ENCODE measurements at places on chromosomes 1 and 21.

DNA sequence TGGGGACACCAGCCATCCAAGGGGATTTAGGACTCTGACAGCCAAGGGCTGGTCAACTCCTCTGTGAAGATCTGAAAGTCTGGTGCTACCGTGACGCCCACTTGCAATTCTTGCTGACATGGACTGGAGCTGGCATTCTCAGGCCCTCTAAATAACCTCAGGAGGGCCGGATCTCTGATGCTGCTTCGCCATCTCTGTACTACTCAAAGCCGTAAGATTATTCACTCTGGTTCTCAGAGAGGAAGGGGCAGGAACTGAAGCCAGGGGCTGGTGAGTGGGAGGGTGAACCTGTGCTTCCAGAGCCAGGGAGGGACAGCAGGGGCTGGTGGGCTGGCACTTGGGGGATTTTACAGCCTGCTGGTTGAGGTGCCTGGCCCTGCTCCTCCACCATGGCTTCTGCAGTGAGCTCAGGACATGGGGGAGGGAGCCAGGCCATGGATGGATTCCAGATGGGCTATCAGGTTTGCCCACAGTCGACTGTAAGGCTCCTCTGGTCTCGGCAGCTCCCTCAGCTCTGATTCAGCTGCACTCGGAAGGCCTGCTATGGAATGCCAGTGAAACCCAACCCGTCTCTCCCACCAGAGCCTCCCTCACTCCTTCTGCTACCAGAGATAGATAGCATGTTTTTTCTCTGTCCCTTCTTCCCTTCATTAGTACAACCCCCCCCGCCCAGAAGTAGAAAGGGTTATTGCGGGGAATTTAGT, 84.5 kb downstream of the PLXNA2 start:
- DNase-seq: no peak

GRCh38 chr1:114454539-114454938, 56.5 kb downstream of the TRIM33 start:
- no peak for DNase-seq

GRCh38 chr1:186179231-186179630, 195.8 kb downstream of the TPR start:
- DNase-seq: no peak

- no peak for DNase-seq
Observed at GRCh38 chr1:17795081-17795809, 40.1 kb downstream of the ACTL8 start.

- DNase-seq: no peak
Observed at GRCh38 chr1:63009421-63009820, 225.5 kb downstream of the ATG4C start.

- no peak for DNase-seq
Observed at GRCh38 chr1:93597709-93598108, 83.9 kb downstream of the BCAR3 start.

DNA sequence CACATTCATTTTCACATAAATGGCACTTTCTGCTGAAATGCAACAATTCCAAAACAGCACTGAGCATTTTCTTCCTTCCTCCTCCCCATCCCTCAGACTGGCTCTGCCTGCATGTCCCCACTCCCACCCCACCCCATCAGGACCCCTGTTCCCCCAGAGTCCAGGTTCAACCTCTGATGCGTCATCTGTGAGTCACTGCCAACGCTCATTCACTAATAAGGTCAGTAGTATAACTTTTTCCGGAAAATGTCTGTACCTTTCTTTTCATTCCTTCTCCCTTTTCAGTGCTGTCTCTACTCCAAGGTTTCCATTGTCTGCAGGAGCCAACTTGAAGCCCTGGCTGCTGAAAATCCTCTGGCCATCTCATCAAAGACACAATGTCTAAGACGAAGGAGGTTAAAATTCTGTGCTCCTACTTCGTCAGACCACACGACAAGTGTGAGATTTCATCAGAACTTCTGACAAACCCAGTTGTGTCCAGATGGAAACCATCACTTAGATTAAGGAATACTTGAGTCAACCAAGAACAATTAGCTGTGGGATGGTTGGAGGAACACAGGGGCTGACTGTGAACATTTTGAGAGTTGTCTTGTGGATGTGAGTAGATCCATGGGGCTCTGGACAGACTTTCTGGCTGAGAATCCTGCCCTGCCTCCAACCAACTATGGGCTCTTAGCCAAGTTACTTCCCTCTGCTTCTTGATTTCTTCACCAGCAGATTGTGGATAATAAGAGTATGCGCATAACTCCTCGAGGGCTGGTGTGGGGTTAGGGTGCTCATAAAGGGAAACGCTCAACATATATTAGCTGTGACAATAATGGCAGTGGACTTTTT, 35.6 kb upstream of the UTS2 start:
- DNase-seq: no peak

- no peak for DNase-seq
Observed at GRCh38 chr1:208528578-208529240, 284.5 kb upstream of the PLXNA2 start.

- DNase-seq: no peak
Observed at GRCh38 chr1:60936163-60936562, 146.2 kb upstream of the NFIA start.

DNA sequence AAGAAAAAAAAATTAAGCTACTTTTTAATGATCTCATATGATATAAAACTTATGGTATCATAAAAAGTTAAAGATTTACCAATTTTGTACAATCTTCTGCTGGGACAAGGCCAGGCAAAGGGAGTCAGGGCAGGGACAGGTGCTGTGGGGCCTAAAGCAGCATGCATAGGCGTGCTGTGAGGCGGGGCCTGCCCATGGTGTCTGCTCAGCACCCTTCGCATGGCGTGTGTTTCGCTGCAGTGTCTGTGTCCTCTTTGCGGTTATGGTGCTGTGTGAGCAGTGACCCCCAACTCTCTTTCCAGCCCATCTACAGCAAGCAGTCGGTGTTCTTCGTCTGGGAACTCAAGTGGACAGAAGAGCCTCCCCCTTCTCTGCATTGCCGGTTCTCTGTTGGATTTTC, 13.4 kb upstream of the PWP2 start:
- DNase-seq: no peak

DNA sequence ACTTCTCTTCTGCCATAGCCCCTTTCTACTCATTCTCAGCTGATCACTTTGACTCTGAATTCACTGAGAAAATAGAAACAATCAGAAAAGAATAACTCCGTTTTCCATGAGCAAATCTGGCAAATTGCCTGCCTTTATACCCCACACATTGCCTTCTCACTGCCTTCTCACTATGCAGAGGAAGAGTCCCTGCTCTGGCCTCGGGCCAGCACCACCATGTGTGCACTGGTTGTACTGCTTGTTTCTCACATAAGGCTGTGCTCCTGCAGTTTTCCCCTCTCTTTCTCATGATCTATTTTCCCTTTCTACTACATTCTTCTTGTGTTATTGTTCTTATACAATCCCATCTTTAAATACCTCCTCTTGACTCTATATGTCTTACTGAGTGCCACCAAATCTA, 2.3 kb upstream of the HMGCS2 start:
- DNase-seq: no peak

DNA sequence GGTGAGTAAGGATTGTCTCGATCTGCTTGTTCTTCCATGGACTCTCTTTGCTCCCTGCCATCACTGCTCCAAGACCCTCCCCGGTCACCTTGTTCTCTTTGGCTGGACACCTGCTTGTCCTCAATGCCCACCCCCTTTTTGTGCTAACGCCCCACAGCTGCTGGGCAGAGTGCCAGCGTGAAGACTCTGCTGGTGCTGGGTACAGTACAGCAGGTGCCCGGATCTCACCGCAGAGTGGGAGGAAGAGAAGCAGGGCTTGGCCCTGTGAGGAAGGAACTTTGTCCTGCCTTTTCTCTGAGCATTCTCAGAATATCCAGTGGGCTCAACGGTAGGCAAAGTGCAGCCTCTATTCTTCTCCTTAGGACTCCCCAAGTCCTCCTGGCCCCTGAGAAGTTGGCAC, 90.1 kb downstream of the PLXNA2 start:
- no peak for DNase-seq

- DNase-seq: no peak
Observed at GRCh38 chr21:38729291-38729690, 76.4 kb upstream of the ETS2 start.

GRCh38 chr1:208126108-208126507, 118.1 kb downstream of the PLXNA2 start:
- DNase-seq: no peak

GRCh38 chr1:212664409-212665199, 35.0 kb downstream of the BATF3 start:
- DNase-seq: no peak

DNA sequence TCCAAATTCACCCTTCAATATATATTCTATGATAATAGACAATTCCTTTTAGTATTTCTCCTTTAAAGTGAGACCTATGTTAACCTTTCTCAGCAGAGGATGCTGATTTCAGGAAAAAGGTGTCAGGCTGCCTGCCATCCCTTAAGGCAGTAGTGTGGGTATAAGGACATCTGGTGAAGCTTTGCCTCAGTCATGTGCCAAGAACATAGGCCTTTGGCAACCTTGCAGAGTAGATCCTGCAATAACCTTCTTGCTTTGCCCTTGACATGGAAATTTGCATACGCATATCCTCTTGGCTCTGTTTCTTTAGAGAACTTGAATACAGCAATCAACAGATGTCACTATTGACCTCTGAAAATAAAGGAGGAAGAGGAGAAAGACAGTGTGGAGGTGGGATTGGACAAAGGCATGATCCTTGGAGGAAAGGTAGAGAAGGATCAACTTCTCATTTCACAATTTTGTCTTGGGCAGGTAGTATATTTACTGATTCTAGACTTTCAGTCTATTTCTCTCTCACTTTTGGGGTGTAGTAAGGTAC, 21.1 kb upstream of the ZRANB2 start:
- no peak for DNase-seq

DNA sequence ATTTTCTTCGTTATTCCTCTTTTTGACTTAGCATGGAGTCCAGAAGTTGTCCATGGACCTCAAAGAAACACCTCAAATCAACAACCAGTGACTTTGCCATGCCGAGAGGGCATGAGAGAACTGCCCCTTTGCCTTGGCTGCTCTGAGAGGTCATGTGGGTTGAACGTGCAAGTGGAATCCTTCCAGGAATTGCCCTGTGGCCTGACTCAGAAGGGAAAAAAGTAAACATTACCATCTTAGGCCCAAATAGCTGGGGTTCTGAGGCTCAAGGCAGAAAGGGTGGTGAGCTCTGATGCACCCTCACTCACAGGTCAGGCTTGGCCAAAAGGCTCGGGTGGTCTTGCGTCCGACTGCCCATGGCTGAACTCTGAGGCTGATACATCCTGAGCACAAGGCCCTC, 15.1 kb downstream of the STUM start:
- DNase-seq: no peak

GRCh38 chr1:219810451-219810850, 117.9 kb downstream of the SLC30A10 start:
- DNase-seq: no peak

- no peak for DNase-seq
Observed at GRCh38 chr1:175870217-175870616, 126.8 kb upstream of the TNR start.

DNA sequence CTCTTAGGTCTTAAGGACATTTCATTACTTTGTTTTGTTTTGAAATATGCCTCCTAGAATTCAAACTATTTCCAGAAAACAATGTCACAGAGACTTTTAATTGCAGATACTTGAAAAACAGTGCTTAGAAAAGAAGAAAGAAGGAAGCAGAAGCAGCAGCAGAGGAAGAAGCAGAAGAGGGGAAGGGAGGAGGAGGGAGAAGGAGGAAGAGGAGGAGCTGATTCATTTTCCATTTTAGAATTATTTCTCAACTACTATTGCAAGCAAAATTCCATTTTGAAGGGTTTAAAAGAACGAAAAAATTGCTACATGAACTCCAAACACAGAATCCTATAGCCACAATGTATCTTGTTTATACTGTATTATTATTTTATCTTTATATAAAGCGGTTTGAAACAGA, 13.9 kb downstream of the RC3H1 start:
- peak; percentile 41 for DNase-seq

GRCh38 chr1:48944811-48945210, 168.1 kb upstream of the BEND5 start:
- DNase-seq: no peak

GRCh38 chr1:77018761-77019160, 151.5 kb downstream of the ST6GALNAC5 start:
- no peak for DNase-seq

DNA sequence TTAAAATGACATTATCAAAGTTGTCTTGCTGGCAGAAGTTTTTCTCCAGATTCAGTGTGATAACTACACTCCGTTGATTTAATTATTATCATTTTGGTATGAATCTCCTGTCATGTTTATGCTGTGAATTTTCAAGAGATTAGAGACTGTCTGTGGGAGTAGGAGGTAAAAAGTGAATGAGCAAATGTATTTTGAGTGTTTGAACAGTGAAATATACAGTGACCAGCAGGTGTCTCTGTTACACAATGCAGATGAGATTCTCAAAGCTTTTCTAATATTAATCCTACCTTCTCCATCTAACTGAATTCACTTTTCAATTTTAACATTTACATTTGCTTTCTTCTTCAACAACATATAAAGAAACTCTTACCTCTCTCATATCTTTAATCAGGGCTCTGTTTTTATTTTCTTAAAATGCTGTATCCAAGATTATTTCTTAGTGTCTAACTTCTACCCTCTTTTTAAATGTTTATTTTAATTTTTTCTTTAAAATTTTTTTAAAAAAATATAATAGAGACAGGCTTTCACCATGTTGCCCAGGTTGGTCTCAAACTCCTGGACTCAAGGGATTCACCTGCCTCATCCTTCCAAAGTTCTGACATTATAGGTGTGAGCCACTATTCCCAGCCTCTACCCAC, 20.9 kb upstream of the HSPA13 start:
- DNase-seq: no peak

DNA sequence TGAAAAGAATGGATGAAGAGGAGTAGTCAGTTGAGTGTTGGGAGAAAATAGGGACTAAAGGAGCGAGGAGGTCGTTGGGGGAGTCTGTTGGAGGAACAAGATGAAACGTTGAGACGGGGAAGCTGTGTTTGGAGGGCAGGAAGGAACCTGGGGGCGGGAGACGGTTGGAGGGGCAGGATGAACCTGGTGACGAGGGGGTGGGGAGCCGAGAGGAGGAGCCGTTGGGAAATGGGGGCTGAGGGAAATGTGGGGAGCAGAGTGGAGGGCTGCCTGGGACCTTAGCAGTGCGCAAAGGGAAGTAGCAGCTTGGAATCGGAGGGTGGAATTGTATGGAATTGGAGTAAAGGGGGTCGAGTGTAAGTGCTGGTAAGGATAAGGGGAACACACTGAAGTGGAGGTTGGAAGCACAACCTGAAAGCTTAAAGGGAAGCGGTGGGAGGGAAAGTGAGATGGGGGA, 630 bp downstream of the MTF2 start:
- no peak for DNase-seq

DNA sequence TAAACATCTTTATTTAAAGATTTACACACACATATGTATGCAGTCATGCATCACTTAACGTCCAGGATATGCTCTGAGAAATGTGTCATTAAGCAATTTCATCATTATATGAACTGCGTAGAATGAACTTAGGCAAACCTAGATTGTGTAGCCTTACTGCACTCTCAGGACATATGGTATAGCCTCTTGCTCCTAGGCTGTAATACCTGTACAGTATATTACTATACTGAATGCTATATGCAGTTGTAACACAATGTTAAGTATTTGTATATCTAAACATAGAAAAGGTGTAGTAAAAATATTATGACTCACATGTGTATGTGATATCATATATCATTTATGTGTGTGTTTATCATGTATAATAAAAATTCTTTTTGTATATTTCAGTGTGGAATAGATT, 73.2 kb upstream of the QSOX1 start:
- no peak for DNase-seq

GRCh38 chr1:30034627-30035521, 688.5 kb downstream of the MATN1 start:
- DNase-seq: no peak
